EH (cell line): ENCODE measurements at places on chromosomes 3 and 15.

- no peak for DNase-seq
These were observed 121.2 kb upstream of the LINGO1 start for GRCh38 chr15:77753939-77754338.

GRCh38 chr15:22831473-22831872 is 7.0 kb upstream of the NIPA2 start:
- peak; percentile 29 for DNase-seq

GRCh38 chr3:186044968-186045367 is 63.9 kb downstream of the ETV5 start:
- DNase-seq, result no peak

DNA sequence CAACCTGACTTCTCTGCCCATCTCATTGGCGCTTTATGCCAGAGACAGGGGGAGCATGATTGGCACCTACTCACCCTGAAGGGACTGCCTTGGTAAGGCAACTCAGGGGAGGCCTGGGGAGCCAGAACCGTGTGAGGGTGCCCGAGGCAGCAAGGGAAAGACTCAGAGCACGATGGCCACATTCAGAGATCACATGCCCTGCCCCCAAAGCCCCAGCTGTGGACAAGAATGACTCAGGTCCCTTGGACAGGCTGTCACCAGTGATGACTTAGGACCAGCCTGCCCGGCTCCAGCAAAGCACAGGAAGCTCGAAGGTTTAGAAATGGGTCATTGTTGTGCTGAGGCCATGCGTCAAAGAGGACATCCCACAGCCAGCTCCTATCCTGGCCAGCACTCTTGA is 49.1 kb upstream of the LIMD1 start:
- peak; percentile 73 for DNase-seq

DNA sequence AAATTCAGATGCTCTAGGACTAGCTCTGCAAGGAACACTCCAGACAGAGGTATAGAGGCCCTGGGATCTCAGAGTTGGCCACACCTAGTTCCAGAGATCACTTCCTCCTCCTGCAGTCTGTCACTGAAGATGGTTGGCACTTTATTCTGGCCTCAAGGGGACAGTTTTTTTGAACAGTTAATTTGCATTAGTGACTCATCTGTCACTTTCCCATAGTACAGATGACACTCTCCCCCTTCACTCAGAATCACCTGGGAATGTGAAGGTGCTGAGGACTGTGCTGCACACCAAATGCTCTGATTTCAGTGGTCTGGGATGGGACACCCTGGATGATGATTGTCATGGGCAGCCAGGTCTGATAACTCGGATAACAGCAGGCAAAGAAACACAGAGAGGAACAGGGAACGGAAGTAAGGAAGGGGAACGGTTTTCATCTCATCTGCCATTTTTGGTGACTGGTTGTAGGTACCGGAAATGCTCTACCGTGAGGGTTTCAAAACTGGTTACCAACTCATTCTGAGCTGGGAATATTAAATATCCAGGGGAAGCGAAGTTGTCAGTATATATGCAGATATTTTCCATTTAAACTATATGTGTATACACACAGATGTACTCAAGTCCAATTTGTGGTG is 232.5 kb upstream of the ST8SIA2 start:
- DNase-seq, result no peak

- DNase-seq, result no peak
These were observed 93.8 kb upstream of the FGF12 start for GRCh38 chr3:192821161-192821560.

- DNase-seq, result no peak
These were observed 132.4 kb downstream of the ADAMTS9 start for GRCh38 chr3:64555351-64555750.

DNA sequence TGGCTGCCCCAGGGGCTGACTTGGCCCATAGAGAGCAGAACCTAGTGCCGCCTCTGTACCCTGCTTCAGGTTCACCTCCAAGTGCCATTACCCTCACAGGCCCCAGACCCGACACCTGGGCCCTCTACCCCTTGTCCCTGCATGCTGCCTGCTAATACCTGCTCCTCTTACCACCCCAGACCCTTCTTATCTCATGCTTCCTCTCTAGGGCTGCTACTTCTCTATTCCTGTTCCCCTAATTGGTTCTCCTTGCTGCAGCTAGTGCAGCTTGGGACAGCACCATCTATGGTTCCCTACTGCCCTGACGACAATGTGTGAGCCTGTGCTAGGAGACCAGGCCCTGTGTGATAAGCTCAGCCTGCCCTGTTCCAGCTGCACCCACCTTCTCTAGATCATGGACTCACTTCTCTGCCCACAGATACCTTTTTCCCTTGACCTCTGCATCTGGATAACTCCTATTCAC is 15.3 kb downstream of the HDAC11 start:
- no peak for DNase-seq

DNA sequence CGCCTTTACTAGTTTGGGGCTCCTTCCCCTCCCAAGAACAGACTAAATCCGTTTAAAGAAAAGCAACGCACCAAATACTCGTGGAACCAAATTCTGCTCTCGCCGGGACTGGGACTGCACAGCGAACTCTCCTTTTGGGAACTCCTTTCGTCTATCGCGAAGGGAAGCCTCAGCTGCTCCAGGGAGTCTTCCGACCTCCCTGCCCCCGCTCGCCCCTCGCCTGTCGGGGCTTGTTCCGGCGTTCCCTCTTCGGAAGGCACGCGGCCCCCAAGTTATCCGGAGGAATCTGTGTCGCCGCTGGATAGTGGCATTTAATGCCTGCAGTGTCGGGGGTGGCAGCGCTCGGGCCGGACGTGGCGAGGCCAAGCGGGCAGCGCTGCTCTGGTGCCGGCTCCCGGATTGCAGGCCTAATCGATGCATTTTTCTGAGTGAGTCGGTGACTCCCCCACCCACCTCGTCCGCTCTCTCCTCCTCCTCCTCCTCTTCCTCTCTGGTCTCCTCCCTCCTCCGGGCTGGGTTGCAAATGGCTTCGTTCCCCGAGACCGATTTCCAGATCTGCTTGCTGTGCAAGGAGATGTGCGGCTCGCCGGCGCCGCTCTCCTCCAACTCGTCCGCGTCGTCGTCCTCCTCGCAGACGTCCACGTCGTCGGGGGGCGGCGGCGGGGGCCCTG is at the start of gene TRIM71:
TSS of gene TRIM71 (plus strand) at position 440 of the 671 bp plus-strand sequence. CDS start at position 524, 84 bp downstream.
- no peak for DNase-seq

GRCh38 chr3:64224826-64225610 is at the start of gene PRICKLE2:
Gene PRICKLE2 (minus strand): TSS chr3:64225466. CDS start chr3:64198927, 26,539 bp downstream.
- DNase-seq, result peak; percentile 95

DNA sequence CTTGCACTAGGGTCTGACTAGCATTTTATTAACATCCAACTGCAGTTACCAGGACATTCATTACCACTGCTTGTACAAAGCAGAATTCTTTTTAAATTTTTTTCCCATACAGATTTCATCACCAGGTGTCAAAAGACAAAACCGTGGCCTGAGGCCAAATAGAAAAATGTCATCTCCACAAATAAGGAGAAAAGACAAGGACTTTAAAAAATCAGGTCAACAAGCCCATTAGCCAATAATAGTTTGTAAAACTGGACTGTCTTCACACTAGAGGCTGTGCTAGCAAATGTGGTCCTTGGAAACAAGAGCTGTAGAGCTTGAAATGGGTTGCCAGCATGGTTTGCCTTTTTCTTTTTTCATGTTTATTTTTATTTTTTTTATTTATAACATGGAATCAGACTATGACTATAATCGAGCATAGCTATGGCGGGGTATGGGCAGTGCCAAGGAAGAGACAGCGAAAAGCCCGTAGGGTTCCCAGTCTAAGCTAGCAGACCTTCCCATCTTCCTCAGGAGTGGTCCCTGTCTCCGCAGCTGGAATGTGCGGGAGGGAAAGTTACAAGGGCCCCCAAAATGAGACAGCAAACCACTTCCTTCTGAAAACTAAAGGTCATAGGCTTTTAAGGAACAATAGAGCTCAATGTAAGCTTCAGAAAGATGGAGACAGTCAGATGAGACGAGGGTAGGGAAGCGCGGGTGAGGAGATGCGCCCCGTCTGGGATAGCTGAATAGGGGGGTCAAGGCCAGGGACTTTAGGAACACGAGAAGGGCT is 1.5 kb downstream of the PTPN9 start:
- DNase-seq, result peak; percentile 34

DNA sequence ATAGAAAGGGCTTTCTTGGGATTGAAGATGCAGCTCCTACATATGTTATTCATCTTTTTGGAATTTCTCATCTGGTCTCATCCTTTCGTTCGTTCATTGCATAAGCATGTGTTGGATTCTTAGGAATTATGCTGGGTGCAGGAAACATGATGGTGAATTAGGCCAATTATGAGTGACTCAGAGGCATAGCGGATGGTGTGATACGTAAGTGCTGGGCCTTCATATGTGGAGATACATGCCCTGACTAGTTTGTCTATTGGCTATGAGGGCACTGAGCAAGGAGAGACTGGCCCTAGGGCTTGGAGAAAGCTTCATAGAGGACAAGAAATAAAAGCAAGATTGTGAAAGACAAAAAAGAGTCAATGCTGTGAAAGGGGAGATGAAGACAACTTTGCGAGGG is 235.1 kb downstream of the MYRIP start:
- peak; percentile 98 for DNase-seq

DNA sequence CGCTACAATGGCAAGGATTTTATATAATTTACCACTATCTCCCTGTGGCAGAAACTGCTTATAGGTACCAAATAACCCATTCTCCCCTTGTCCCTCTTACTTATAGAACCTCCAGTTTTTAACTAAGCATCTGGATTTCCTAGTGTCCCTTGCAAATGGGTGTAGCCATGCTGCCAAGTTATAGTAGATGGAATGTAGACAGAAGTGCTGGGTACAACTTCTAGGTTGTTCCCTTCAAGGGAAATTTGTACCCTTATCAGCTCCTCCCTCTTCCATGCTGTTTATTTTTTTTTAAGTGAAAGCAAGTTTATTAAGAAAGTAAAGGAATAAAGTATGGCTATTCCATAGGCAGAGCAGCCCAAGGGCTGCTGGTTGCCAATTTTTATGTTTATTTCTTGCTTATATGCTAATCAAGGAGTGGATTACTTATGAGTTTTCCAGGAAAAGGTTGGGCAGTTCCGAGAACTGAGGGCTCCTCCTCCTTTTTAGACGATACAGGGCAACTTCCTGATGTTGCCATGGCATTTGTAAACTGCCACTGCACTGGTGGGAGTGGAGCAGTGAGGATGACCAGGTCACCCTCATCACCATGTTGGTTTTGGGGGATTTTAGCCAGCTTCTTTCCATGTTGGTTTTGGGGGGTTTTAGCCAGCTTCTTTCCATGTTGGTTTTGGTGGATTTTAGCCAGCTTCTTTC is 40.1 kb upstream of the TM4SF19 start:
- no peak for DNase-seq

DNA sequence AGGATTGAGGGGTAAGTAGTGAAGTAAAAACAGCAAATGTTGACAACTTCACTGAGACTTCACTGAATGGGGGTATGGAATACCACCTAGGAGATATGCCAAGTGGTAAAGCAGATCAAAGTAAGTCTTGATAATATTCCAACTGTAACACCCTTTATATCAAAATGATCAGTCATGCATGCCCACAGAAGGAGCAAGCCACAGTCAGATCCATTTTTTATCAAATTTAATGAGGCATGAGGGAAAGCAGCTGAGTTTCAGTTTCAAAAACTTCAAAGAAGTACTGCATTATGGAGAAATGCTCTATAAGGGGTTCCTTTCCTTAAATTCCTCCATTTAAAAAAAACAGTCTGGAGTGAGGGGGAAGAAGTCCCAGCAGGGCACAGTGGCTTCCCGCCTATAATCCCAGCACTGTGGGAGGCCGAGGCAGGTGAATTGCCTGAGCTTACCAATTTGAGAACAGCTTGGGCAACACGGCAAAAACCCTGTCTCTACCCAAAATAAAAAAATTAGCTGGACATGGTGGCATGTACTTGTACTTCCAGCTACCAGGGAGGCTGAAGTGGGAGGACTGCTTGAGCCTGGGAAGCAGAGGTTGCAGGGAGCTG is 56.9 kb downstream of the TJP1 start:
- no peak for DNase-seq

DNA sequence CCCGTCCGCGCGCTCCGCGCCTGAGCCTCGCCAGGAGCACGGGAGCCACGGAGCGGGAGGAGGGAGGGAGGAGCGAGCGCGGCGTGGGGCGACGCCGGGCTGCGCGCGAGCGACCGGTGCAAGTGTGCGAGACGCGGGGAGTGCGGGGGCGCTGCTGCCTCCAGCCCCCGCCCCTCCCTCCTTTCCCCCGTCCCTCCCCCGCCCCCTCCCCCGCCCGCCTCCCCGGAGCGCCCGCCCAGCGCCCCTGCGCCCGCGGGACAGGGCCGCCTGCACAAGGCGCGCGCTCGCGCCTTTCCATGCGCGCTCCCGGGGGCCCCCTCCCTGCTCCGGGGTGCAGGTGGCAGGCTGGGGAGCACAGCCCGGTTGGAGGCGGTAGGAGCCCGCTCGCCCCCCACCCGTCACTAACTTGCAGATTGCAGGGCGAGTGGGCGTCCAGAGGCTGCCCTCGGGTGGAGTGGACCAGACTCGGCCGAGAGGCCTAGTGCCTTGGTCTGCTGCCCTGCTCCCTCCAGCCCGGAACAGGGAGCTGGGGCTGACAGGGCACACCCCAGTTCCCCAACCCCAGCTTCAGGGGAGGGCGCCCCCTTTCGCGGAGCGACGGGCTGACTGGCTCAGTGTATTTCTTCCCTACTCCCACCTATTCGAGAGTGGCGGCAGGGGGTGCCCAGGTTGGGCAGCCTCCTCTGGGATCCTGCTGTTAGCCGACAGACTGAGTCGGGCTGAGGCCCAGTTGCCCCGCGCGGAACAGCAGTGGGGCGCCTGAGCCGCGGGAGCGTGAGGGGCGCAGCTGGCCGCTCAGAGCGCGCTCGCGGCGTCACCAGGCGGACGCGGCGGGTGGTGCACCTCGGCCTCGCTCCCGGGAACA is at the start of gene WNT7A:
TSS of gene WNT7A (minus strand) at position 126 of the 865 bp plus-strand sequence. CDS start 255 bp downstream, outside the sequence.
- no peak for DNase-seq

- DNase-seq, result no peak
These were observed 215.6 kb downstream of the PDCD6IP start for GRCh38 chr3:34013818-34014570.

- DNase-seq, result peak; percentile 11
These were observed 430.4 kb downstream of the TBL1XR1 start for GRCh38 chr3:176766862-176767261.

- DNase-seq, result no peak
These were observed 157.9 kb upstream of the SLC2A2 start for GRCh38 chr3:171184372-171184771.

GRCh38 chr3:71478568-71478967 is 105.0 kb downstream of the FOXP1 start:
- DNase-seq, result peak; percentile 35

DNA sequence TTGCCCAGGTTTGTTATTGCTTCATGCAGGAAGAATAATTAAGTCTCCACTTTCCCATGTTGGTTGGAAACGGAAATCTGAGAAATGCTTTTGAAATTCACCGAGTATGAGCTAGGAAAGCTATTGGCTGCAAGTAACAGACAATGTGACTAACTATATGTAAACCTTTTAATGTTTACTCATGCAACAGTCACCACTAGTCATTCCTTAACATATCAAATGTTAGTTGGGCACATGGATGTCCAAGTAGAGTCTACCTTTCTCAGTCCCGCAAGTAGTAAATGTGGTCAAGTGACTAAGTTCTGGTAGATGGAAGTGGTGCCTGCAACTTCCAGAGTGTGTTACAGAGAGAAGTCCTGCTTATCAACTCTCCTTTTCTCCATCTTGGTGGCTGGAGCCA is 52.5 kb downstream of the KLF15 start:
- peak; percentile 38 for DNase-seq

- DNase-seq, result peak; percentile 6
These were observed 889.1 kb downstream of the NAALADL2 start for GRCh38 chr3:175748087-175748730.

- DNase-seq, result no peak
These were observed 43.6 kb downstream of the BLM start for GRCh38 chr15:90760661-90761232.
